Breast epithelium (tissue), 4 donors: ENCODE measurements at places on chromosomes 5 and 9. TPM values are rescaled to one million over a fixed set of nuclear protein-coding genes. Genes with fewer than 3 reads are reported as not detected.

DNA sequence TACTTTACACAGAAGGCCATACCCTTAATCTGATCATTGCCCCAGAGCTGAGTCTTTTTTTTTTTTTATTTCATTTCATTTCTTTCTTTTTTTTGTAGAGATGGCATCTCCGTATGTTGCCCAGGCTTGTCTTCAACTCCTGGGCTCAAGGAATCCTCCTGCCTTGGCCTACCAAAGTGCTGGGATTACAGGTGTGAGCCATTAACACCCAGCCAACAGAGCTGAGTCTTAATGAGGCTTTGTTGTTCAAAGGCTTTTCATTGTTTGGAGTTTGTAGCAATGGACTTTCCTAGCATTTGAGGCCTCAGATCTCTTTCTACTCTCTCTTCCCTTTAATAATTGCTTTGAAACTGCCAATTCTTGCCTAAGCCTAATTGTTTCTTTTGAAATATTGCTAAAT lies 176.5 kb upstream of the FBN2 start:
- no peak for DNase-seq

The IRF1 gene
- total RNA-seq: 27.8 TPM

DNA sequence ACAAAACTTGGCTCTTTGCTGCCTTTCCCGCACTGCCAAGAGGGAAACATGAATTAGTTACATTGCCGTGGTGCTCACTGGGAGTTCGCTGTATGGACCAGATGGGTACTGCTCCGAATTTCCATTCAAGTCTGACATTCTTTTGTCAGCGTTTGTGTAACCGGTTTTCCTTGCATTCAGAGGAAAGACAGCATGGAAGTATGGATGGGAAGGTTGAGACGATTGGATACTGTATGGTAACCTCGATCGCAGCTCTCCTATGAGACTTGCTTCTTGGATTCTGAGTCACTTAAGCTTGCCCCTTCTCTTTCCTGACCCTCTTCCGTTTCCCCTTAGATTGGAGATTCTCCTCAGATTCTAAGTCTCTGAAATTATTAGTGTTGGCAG lies 625 bp upstream of the UBLCP1 start:
- no peak for DNase-seq

GRCh38 chr5:116492016-116492623 lies 82.5 kb downstream of the SEMA6A start:
- no peak for DNase-seq

DNA sequence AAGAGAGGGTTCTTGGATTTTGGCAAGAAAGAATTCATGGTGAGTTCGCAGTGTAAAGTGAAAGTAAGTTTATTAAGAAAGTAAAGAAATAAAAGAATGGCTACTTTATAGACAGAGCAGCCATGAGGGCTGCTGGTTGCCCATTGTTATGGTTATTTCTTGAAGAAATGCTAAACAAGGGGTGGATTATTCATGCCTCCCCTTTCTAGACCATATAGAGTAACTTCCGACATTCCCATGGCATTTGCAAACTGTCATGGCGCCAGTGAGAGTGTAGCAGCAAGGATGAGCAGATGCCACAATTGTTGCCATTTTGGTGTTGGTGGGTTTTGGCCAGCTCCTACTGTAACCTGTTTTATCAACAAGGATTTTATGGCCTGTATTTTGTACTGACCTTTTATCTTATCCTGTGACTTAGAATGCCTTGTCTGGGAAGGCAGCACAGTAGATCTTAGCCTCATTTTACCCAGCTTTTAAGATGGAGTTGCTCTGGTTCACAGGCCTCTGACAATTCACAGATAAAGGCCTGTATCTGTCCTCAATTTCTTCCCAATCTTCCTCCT lies 1026.1 kb upstream of the DMAC1 start:
- DNase-seq: no peak

- DNase-seq: no peak
These were observed 14.7 kb downstream of the MTMR12 start for GRCh38 chr5:32298059-32298415.

DNA sequence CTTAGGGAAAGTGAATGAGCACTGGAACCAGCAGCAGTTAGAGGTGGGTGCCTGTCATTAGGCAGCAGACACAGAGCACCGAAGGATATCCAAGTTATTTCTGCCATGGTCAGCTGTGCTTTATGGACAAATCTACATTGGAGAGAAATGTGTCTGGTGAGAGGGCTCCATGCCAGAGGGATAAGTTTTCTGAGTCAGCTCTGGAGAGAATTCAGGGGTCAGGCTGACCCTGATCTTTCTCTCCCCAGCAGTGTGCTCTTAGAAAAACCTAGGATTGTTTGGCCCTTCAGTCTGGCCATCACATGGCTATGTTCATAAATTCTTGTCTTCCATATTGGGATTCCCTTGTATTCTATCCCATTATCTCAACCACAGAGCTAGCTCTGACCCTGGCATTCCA lies 8.9 kb upstream of the IL17B start:
- DNase-seq: no peak
